ENCODE measurements at places on chromosomes 5 and 9. TPM values are rescaled to one million over a fixed set of nuclear protein-coding genes. Genes with fewer than 3 reads are reported as not detected.

Gene FCN1
- 3.7 TPM for polyA plus RNA-seq

Gene DDX46
- polyA plus RNA-seq: 85.4 TPM

Gene SLC9A3
- polyA plus RNA-seq: 3.0 TPM

Gene OTP
- polyA plus RNA-seq: not detected

DNA sequence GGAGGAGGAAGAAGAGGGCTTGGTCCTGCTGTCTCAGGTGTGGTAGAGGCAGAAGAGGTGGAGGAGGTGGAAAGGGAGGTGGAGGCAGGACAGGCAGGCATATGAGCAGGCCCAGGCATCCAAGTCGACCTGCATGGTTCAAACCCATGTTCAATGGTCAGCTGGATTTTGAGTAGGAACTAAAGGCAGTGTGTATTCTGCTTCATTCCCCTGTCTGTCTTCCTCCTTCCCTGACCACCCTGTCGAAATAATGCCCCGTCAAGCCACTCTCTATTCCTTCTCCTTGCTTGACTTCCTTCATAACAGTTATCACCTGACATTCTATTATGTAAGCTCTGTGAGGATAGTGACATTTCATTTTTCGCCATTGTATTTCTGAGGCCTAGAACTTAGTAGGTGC lies 34.8 kb downstream of the ATP6V0E1 start:
- no peak for DNase-seq

- no peak for DNase-seq
Measured at GRCh38 chr9:18474783-18475182, 830 bp downstream of the ADAMTSL1 start.

GRCh38 chr5:173246511-173246910 lies 11.5 kb upstream of the NKX2-5 start:
- no peak for DNase-seq

- DNase-seq: no peak
Measured at GRCh38 chr9:2339416-2339815, 282.2 kb upstream of the VLDLR start.

Measured in left lung (tissue), 14 donors.